Left renal cortex interstitium (tissue), 4 donors: ENCODE measurements at places on chromosomes 12 and 14. TPM values are rescaled to one million over a fixed set of nuclear protein-coding genes. Genes with fewer than 3 reads are reported as not detected.
A peak's percentile ranks its signal among the peaks of the same experiment; 100 is the strongest.

- no peak for DNase-seq
Observed at GRCh38 chr12:46524778-46525177, 152.2 kb upstream of the SLC38A2 start.

DNA sequence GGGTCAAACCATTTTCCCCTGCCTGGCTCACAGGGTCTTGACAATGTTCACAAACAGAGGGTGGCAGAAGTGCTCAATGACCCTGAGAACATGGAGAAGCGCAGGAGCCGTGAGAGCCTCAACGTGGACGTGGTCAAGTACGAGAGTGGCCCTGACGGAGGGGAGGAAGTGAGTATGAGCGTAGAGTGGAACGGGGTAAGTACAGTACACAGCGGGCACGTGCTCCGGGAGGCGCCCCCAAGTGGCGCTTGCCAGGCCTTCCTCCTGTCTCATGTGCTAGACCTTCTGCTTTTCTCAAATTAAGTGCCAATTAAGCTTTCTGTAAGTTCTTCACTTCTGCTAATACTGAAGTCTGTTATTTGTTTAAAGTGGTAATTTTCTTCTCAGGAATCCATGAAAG lies 35.9 kb downstream of the XRCC3 start:
- no peak for DNase-seq

GRCh38 chr12:47551426-47551851 lies 154.4 kb downstream of the RPAP3 start:
- DNase-seq, result no peak

PTCSC3 gene
- 0.46 TPM for polyA plus RNA-seq

DNA sequence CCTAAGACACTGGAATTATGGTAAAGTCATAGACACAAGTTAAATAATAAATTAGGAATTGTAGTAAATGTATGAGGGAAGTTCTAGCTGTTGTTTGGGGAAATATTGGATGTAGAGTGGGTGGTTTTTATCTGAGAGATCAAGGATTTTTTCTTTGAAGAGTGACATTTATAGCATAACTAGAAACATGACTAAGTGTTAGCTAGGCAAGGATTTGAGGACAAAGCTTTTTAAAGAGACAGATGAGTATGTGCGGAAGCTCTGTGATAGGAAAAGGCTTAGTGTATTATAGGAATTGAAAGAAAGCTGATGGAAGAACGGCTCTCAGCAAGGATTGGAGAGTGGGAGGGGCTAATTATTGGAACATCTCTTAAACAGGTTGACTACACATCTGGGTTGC lies 24.5 kb downstream of the PDZRN4 start:
- DNase-seq, result no peak

GRCh38 chr12:41627476-41627875 lies 439.4 kb downstream of the PDZRN4 start:
- DNase-seq, result no peak

- DNase-seq, result no peak
Observed at GRCh38 chr14:25522926-25523325, 473.0 kb upstream of the STXBP6 start.

DNA sequence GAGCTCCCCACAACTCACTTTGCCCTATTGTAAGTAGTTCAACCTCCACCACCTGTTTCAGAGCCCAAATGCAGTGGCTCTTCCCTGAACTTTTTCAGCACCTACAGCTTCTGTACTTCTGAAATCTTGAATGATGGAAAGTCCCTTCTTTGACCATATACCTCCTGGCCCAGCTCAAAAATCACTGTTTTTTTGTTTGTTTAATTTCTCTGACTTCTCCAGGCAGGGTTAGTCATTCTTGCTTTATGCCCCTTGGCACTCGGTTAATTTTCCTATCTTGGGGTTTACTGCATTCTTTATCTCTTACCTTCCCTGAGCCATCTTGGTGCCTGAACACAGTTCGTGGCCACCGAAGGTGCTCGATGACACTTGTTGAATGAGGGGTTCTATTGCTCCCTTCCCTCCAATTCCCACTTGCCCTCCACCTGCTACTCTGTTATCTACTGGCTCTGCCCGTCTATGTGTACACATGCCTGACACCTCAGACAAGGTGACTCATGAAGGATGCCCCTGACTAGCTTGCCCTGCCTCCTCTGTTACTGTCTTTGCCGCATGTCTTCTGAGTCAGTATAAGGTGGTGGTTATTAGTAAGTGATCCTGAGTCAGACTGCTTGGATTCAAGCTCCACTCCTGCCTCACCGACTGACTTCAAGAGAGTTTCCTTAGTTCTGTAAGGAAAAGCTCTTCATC lies 4.4 kb downstream of the AMHR2 start:
- no peak for DNase-seq

MMP14 gene
- 186 TPM for polyA plus RNA-seq

- no peak for DNase-seq
Observed at GRCh38 chr14:60169722-60170121, 4.5 kb upstream of the DHRS7 start.

GRCh38 chr12:126247936-126248335 lies 1182.7 kb downstream of the AACS start:
- no peak for DNase-seq

DNA sequence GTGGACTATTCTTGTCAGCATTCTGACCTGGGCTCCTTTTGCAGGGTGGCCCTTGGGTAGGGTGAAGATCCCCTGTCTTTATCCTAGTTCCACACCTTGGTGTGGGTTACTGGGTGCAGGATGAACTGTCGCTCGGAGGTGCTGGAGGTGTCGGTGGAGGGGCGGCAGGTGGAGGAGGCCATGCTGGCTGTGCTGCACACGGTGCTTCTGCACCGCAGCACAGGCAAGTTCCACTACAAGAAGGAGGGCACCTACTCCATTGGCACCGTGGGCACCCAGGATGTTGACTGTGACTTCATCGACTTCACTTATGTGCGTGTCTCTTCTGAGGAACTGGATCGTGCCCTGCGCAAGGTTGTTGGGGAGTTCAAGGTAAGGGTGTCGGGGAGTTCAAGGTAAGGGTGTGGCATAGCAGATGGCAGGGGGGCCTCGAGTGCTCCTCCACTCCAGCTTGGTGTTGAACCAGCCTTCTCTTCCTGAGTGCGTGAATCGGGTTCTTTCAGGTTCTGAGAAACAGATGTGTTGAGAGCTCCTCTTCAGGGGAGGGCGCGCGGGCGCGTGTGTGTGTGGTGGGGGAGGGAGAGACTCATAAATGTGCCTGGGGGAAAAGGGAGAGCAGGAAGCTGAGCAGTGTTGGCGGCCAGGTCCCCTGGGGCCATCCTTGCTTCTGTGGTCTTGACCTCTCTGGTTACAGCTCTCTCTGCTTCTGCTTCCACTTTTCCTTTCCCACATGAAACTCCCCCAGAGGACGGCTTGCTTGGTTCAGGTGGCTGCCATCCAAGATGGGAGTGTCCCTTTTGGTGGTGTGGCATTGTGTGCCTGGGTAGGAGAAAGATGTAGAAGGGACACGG lies 4.0 kb downstream of the ATG101 start:
- no peak for DNase-seq

DNA sequence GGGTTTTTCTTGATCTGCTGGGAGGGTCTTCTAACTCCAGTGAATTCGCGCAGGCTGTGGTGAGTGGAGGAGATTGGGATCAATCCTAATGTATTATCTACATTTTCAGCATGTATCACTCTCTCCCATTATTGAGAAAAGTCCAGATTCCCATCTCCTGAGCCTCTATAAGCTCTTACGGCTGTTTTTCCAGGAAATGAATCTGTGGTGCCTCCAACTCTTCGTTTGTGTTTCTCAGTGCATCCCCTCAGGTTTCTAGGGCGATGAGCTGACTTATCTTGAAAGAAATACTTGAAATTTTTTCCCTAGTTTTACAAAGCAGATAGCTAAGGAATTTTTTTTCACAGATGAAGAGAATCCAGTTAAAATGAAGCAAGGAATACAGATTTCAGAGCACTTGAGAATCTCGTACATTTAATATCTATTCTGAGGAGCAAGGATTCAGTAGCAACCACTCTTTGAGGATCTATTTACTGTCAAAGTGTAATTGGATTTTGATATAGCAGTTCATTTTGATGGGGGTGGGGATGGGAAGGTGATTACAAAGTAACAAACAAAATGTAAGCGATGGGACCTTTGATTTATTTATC lies 138.7 kb downstream of the BRMS1L start:
- DNase-seq, result no peak

DNA sequence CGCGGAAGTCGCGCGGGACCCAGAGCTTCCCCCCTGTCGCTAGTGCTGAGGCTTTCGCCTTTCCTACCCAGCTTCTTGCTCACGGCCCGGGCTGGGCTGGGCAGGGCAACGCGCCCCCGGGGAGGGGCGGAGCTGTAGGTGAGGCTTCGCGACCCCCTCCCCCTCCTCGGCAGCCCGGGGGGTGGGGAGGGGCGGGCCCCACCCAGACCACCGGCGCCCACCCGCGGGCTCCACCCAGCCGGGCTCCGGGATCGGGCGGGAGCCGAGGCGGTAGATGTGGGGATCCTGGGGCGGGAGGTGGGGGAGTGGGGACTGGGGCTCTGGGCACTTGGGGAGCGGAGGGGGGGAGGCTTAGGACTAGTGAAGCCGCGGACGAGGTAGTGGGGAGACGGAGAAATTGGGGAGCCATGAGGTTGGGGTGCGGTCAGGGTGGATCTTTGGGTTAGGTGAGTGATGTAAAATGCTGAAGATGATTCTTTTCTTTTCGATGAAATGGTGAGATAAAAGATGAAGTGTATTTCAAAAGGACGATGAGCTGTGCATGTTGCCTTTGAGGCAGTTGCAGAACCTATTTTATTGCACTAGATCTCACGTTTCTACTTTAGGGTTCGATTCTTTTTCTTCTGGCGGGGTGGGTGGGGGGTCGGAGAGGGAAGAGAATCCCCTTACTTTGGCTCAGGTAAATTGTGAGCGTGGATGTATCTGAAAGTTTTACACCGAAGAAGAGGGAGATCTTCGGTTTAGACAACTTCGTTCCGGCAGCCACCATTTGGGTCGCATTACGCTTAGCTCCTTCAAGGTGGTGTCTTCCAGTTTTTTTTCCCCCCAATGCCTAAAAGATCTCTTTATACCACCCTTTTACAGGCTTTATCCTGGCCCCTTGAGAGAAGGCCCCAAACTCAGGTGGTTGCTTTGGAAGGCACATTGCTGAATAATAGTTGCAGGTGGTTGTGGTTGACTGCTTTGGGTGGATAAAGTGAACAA lies 619 bp downstream of the ERC1 start:
- peak; percentile 44 for DNase-seq

GRCh38 chr12:28268608-28269229 lies 78.5 kb downstream of the CCDC91 start:
- no peak for DNase-seq

- no peak for DNase-seq
Observed at GRCh38 chr14:21029917-21030316, at the start of gene TPPP2. TSS of gene TPPP2 (plus strand) at chr14:21030217. CDS start at chr14:21030582, 365 bp downstream.

- DNase-seq, result no peak
Observed at GRCh38 chr14:89524990-89525667, 108.1 kb upstream of the FOXN3 start.

GRCh38 chr12:124501827-124502226 lies 65.6 kb downstream of the NCOR2 start:
- DNase-seq, result no peak

C12orf50 gene
- polyA plus RNA-seq, result 0.60 TPM

DNA sequence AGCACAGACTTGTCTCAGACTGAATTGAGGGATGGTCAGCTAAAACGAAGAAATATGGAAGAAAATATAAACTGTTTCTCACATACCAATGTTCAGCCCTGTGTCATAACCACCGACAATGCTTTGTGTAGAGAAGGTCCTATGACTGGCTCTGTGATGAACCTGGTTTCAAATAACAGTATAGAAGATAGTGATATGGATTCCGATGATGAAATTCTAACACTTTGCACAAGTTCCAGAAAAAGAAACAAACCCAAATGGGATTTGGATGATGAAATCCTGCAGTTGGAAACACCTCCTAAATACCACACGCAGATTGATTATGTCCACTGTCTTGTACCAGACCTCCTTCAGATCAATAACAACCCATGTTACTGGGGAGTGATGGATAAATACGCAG lies 7.9 kb upstream of the MAPK1IP1L start:
- no peak for DNase-seq

KRT3 gene
- not detected for polyA plus RNA-seq

VRTN gene
- not detected for polyA plus RNA-seq

DNA sequence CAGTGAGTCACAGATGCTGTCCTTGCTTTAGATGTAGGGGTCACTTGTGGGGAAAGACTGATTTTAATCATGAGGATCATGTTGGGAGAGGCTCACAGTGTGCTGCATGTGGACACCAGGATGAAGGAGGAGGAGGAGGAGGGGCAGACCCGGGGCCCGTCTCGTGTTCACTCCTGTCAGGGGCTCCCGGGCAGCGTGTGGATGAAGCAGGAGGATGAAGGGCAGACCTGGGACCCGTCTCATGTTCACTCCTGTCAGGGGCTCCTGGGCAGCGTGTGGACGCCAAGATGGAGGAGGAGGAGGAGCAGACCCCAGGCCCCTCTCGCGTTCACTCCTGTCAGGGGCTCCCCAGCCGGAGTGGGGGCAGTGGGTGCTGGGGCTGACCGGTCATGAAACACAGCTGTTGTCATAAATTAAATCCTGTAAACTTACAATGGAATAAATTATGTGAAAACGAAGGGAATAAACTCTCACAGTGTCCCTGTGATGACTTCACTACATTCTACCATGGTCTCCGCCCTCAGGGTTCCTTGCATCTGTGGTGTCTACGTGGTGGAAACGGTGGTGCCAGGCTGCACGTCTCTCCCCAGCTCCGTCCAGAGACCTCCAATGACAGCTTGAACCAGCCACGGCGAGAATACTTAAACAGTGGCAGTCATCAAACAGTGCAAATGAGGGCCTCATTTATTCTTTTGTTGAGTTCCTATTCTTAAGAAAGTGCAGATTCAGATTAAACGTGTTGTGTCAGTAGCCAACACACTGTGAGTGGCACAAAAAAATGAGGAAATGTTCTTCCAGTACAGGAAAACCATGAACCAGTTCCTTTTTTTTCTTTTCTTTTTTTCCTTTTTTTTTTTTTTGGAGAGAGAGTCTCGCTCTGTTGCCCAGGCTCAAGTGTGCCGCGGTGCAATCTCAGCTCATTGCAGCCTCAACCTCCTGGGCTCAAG lies 37.7 kb upstream of the SFSWAP start:
- no peak for DNase-seq

- no peak for DNase-seq
Observed at GRCh38 chr12:129185855-129186254, 332.6 kb downstream of the GLT1D1 start.

GRCh38 chr12:119375075-119375882 lies 40.8 kb downstream of the CCDC60 start:
- DNase-seq, result no peak

- no peak for DNase-seq
Observed at GRCh38 chr12:28794211-28794610, 354.9 kb upstream of the FAR2 start.

PZP gene
- polyA plus RNA-seq, result 0.93 TPM

- no peak for DNase-seq
Observed at GRCh38 chr12:128524439-128524838, 257.5 kb downstream of the TMEM132C start.

- no peak for DNase-seq
Observed at GRCh38 chr14:85441909-85442643, 87.9 kb upstream of the FLRT2 start.

IQSEC3 gene
- 7.5 TPM for polyA plus RNA-seq

BCL7A gene
- polyA plus RNA-seq, result 40.0 TPM

DNA sequence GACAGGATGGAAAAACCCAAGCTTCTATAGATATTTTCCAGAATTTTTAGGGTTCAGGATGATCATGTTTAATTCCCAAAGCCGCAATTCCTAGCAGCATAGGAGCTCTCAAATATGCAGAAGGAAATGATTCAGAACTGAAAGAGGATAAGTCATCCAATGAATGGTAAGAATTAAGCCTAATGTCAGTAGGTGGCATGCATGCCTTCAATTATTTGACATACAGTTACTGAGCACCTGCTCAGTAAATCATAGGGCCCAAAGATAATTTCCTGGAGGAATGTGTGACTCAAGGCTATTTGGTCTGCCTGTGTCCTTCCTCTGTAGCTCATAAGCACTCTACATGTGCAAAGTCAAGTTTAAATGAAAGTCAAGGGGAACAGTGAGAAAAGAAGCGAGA lies 116.8 kb upstream of the SLC38A4 start:
- no peak for DNase-seq
